ENCODE measurements at places on chromosomes 1 and 21.
A peak's percentile ranks its signal among the peaks of the same experiment; 100 is the strongest.

DNA sequence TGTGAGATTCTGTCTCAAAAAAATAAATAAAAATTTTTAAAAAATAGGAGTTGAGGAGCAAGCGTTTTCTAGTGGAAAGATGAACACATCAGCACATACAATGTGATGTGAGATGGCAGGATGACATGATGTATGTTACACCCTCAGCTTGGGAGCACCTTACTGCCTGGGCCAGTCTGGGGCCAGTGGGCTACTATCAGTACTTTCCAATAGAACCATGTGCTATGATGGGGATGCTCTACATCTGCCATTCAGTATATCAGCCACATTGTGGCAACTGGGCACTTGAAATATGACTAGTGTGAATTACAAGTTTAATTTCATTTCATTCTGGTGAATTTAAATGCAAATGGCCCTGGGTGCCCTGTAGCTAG is 156.0 kb downstream of the PGBD5 start:
- H3K4me3 ChIP-seq: no peak overlapping the region
- H3K27ac ChIP-seq: peak overlapping the region; percentile 10
- peaks cover 4% of the 10 kb centered on the region for H3K4me1 ChIP-seq
- no peak for DNase-seq
- peaks cover 3% of the 10 kb centered on the region for H3K36me3 ChIP-seq

GRCh38 chr1:80656014-80656636 is 1144.6 kb upstream of the ADGRL2 start:
- H3K4me3 ChIP-seq: no peak overlapping the region
- no peak overlapping the region for H3K27ac ChIP-seq
- H3K27me3 ChIP-seq: no peaks in the 10 kb centered on the region
- no peaks in the 10 kb centered on the region for H3K36me3 ChIP-seq
- H3K4me1 ChIP-seq: no peaks in the 10 kb centered on the region
- DNase-seq: no peak

DNA sequence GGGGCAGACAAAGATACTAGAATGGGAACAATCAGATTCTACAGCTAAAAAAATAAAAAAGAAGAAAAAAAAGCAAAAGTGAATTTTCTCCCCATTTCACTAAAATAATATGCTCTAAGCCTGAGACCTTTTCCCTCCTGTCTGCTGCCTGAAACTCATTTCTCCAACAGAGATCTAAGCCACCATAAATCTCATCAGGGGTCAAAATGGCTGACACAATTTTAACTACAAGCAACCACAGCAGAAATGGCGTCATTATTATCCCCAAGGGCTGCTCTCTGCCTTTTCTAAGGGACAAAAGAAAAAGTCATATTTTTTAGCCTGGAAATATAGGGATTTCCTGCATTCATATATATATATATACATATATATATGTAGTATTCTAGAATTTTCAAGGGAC is 183.7 kb upstream of the CAMK1G start:
- H3K27ac ChIP-seq: no peak overlapping the region
- no peaks in the 10 kb centered on the region for H3K4me1 ChIP-seq
- no peaks in the 10 kb centered on the region for H3K27me3 ChIP-seq
- DNase-seq: no peak
- no peak overlapping the region for H3K4me3 ChIP-seq

DNA sequence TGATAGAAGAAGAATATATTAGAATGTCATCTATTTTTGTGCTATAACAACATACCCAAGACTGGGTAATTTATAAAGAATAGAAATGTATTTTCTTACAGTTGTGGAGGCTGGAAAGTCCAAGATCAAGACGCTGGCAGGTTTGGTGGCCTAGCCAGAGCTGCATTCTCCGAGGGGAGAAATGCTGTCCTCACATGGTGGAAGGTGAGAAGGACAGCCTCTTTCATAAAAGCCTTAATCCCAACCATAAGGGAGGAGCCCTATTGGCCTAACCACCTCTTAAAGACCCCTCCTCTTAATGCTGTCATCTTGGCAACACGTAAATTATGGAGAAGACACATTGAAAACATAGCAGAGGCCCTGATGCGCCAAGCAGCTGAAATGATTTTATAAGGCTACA is 60.1 kb upstream of the KAZN start:
- H3K36me3 ChIP-seq: no peaks in the 10 kb centered on the region
- H3K27ac ChIP-seq: no peak overlapping the region
- DNase-seq: no peak
- no peaks in the 10 kb centered on the region for H3K27me3 ChIP-seq

- no peak overlapping the region for H3K4me3 ChIP-seq
- H3K4me1 ChIP-seq: no peaks in the 10 kb centered on the region
- H3K27ac ChIP-seq: no peak overlapping the region
- no peaks in the 10 kb centered on the region for H3K27me3 ChIP-seq
- no peaks in the 10 kb centered on the region for H3K36me3 ChIP-seq
- no peak for DNase-seq
Observed at GRCh38 chr1:3146458-3146857, 77.5 kb downstream of the PRDM16 start.

- H3K36me3 ChIP-seq: no peaks in the 10 kb centered on the region
- no peaks in the 10 kb centered on the region for H3K4me1 ChIP-seq
- no peak overlapping the region for H3K27ac ChIP-seq
- DNase-seq: no peak
- no peak overlapping the region for H3K4me3 ChIP-seq
- no peaks in the 10 kb centered on the region for H3K27me3 ChIP-seq
Observed at GRCh38 chr1:2981981-2982614, 39.2 kb upstream of the ACTRT2 start.

DNA sequence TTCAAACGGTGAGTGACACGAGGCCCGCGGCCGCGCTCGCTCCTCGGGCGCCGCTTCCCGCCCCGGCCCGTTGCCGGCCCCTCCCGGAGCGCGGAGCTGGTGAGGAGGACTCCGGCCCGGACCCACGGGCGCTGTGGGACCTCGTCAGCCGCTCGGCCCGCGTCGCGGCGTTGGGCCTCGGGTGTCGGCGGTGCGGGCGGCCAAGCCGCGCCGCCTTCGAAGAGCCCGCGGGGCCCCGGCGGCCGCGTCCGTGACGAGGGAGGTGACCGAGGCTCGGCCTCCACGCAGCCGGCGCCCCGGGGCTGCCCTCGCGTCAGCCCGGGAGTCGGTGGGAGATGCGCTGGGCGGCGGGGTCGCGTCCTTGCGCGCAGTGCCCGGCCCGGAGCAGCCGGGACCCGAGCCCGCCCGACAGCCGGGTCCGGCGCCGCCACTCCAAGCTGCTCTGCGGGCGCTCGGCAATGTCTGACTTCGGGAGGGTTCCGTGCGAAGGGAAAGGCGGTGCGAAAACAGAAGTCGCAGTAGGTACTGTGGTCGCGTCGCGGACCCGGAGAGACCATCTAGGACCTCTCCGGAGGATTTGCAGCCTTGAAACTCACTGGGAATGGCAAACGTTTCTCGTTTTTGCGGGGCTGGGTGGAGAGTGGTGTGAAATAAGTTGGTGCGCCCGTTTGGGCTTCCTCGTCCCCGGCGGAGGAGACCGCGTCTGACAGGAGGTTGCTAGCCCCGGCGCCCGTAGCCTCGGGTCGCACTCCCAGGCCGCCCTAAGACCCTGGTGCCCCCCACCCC is 829 bp downstream of the SPEN start:
- H3K4me1 ChIP-seq: peaks cover 20% of the 10 kb centered on the region
- H3K4me3 ChIP-seq: peak overlapping the region; percentile 74
- H3K27me3 ChIP-seq: no peaks in the 10 kb centered on the region
- peak; percentile 47 for DNase-seq

DNA sequence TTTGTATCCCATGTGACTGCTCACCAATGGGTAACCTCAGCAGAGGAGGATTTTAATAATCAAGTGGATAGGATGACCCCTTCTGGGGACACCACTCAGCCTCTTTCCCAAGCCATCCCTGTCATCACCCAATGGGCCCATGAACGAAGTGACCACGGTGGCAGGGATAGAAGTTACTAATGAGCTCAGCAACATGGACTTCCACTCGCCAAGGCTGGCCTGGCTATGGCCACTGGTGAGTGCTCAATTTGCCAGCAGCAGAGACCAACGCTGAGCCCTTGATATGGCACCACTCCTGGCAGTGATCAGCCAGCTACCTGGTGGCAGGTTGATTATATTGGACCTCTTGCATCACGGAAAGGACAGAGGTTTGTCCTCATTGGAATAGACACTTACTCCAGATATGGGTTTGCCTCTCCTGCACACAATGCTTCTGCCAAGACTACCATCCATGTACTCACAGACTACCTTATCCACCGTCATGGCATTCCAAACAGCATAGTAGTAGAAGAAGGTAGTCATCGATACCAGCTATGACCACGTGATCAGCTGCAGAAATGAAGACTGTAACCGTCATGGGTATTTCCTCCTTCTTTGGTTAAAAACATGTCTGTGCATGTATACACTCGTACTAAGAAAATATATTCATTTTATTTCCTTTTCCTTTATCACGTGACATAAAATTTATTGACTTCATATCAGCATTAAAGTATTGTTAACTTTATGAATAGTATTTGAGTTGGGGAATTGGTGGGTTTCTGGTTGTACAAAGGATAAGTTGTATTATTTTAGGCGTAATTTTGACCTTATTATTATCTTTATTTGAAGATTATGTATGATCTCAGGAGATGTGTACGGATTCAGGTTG is 562.6 kb downstream of the PTPRU start:
- DNase-seq: no peak
- no peaks in the 10 kb centered on the region for H3K36me3 ChIP-seq
- H3K4me1 ChIP-seq: no peaks in the 10 kb centered on the region
- no peaks in the 10 kb centered on the region for H3K27me3 ChIP-seq

DNA sequence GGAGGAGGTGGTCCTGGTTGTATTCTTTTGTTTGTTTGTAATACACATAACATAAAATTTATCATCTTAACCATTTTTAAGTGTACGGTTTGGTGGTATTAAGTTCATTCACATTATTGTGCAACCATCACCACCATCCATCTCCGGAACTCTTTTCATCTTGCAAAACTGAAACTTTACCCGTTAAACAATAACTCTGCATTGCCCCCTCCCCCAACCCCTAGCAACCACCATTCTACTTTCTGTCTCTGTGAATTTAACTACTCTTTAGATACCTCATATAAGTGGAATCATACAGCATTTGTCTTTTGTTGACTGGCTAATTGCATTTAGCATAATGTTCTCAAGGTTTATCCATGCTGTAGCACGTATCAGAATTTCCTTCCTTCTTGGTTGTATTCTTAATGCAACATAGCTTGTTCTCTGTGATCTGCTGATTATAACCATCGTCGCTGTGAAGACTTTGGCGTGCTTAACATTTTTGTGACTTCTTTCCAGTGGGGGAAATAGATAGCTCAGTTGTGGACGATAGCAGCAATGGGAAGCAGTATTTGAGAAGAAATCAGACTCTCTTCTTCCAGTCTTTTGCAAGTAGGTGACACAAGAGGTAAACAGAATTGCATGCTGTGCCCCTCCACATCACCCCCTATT is 117.5 kb upstream of the HOOK1 start:
- peaks cover 5% of the 10 kb centered on the region for H3K4me1 ChIP-seq
- H3K27me3 ChIP-seq: no peaks in the 10 kb centered on the region
- H3K4me3 ChIP-seq: peak overlapping the region; percentile 44
- no peaks in the 10 kb centered on the region for H3K36me3 ChIP-seq
- DNase-seq: peak; percentile 30
- peak overlapping the region; percentile 6 for H3K27ac ChIP-seq

DNA sequence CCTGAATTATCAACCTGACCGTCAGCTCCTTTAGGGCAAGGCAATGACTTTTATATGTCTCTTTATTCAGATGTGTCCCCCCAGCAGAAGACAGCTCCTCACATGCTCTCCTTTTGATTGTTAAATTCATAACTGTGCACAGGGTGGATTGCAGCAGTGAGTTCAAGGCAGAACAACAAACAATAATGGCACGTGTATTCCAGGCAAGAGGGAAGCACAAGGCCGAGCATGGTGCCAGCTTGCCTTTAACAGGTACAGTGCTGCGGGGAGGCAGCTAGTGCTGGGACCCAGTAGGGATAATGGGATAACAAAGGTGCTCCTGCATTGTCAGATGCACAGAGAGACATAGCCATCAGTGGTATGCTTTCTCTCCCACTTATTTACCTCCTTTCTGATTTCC is 248.4 kb downstream of the RHOU start:
- H3K27ac ChIP-seq: no peak overlapping the region
- H3K36me3 ChIP-seq: no peaks in the 10 kb centered on the region
- no peak overlapping the region for H3K4me3 ChIP-seq
- H3K27me3 ChIP-seq: no peaks in the 10 kb centered on the region

GRCh38 chr1:180000575-180000974 is 46.0 kb downstream of the CEP350 start:
- no peaks in the 10 kb centered on the region for H3K27me3 ChIP-seq
- no peak overlapping the region for H3K4me3 ChIP-seq
- no peaks in the 10 kb centered on the region for H3K4me1 ChIP-seq
- H3K27ac ChIP-seq: no peak overlapping the region

- DNase-seq: no peak
- H3K4me3 ChIP-seq: no peak overlapping the region
- no peaks in the 10 kb centered on the region for H3K36me3 ChIP-seq
- H3K4me1 ChIP-seq: no peaks in the 10 kb centered on the region
- H3K27me3 ChIP-seq: no peaks in the 10 kb centered on the region
Observed at GRCh38 chr1:201553496-201554189, 14.7 kb downstream of the NAV1 start.

DNA sequence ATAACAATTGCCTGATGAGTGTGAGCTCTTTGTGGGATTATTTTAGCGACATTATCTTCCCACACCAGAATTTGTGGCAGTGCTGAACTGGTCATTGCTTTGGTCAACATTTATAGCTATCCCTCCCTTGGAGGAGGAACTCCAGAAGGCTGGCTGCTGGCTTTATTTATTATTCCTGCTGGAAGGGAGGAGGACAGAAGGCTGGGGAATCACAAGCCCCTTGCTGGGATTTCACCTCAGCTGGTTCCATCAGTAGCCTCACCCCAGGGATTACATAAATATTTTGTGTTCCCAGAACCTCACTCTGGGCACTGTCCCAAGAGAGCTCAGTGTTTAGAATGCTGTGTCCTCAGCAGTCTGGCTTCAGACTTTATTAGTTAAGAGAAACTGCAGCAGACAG is 102.8 kb upstream of the C1orf21 start:
- no peak overlapping the region for H3K4me3 ChIP-seq
- no peaks in the 10 kb centered on the region for H3K36me3 ChIP-seq
- no peak for DNase-seq
- H3K4me1 ChIP-seq: no peaks in the 10 kb centered on the region
- H3K27me3 ChIP-seq: no peaks in the 10 kb centered on the region

GRCh38 chr1:119935373-119935772 is 39.1 kb upstream of the ADAM30 start:
- no peaks in the 10 kb centered on the region for H3K27me3 ChIP-seq
- no peak overlapping the region for H3K27ac ChIP-seq
- H3K4me3 ChIP-seq: no peak overlapping the region
- DNase-seq: no peak
- H3K4me1 ChIP-seq: no peaks in the 10 kb centered on the region

DNA sequence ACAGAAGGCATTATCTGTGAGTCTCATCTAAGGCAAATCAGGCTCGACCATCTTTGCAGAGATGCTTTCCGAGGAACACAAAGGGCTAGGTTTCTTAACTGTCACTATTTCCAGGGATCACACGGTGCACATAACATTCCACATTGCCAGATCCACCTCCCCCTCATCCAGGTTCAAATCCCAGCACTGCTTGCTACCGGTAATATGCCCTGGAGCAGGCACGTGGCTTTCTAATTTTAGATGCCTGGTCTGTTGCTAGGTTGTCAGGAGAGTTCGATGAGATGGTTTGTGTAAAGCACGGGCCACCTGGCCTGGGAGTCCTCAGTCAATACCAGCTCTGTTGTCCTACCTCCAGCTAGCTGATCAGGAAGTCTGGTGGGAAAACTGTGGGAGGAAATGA is 598.6 kb downstream of the NPHP4 start:
- H3K27ac ChIP-seq: no peak overlapping the region
- no peaks in the 10 kb centered on the region for H3K27me3 ChIP-seq
- no peaks in the 10 kb centered on the region for H3K36me3 ChIP-seq
- no peak overlapping the region for H3K4me3 ChIP-seq
- H3K4me1 ChIP-seq: peaks cover 39% of the 10 kb centered on the region
- DNase-seq: no peak

Measured in naive thymus-derived CD4-positive, alpha-beta T cell (primary cell).